ENCODE measurements at places on chromosomes 13 and 19. TPM values are rescaled to one million over a fixed set of nuclear protein-coding genes. Genes with fewer than 3 reads are reported as not detected.

DNA sequence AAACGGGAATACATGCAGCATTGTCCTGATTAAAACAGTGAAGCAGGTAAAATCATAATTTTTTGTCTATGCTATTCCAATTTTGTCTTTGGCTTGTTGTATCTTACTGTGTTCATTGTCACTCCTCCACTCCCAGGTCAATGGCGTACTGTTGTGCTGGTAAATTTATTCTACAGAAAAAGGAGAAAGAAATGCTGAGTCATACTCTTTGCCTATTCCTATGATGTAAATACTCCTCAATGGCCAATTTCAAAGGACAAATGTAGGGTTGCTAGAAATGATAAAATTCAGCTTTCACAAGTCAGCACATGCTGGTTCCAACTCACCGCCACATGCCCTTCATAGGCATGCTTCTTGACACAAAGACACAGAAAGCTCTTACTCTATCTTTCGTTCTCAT is 694.4 kb upstream of the PCDH20 start:
- no peak overlapping the region for H3K27ac ChIP-seq
- H3K36me3 ChIP-seq = no peaks in the 10 kb centered on the region
- no peak overlapping the region for H3K4me3 ChIP-seq
- H3K4me1 ChIP-seq = no peaks in the 10 kb centered on the region

GRCh38 chr13:94087100-94087499 is 392.4 kb downstream of the DCT start:
- no peak for DNase-seq
- H3K4me1 ChIP-seq = no peaks in the 10 kb centered on the region
- H3K27me3 ChIP-seq = no peaks in the 10 kb centered on the region
- no peak overlapping the region for H3K27ac ChIP-seq
- H3K4me3 ChIP-seq = no peak overlapping the region

DNA sequence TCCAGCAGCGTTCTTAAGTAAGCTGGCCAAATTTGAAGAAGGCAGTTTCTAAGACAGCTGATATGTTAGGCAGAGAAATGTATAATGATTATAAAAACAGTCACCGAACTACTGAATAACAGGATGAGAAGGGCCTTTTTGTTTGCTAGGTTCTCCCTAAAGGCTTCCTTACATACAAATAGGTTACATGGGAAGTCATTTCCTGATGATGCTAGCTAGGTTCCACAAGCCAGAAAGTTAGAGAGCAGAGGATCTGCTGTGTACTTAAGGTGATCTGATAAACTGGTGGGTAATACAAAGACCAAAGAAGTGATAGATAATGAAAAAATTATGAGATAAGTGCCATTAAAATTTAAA is 139.7 kb downstream of the VWA8 start:
- H3K4me1 ChIP-seq = no peaks in the 10 kb centered on the region
- H3K27ac ChIP-seq = no peak overlapping the region
- no peaks in the 10 kb centered on the region for H3K27me3 ChIP-seq
- DNase-seq = no peak
- no peaks in the 10 kb centered on the region for H3K36me3 ChIP-seq

Gene ICAM5
- 0.22 TPM for total RNA-seq

GRCh38 chr19:4474514-4475022 is 2.5 kb downstream of the HDGFL2 start:
- H3K27ac ChIP-seq = no peak overlapping the region
- no peak overlapping the region for H3K4me3 ChIP-seq
- H3K36me3 ChIP-seq = peaks cover 6% of the 10 kb centered on the region
- H3K27me3 ChIP-seq = no peaks in the 10 kb centered on the region

Gene LILRB3
- 0.66 TPM for total RNA-seq

GRCh38 chr19:8259142-8259921 is 48.8 kb downstream of the CD320 start:
- H3K4me3 ChIP-seq = no peak overlapping the region
- H3K27ac ChIP-seq = no peak overlapping the region
- no peaks in the 10 kb centered on the region for H3K36me3 ChIP-seq
- DNase-seq = peak; percentile 7
- no peaks in the 10 kb centered on the region for H3K4me1 ChIP-seq

Gene ABCC4
- total RNA-seq = 3.6 TPM

Gene DNAAF3
- 3.2 TPM for total RNA-seq

Gene GRAMD1A
- total RNA-seq = 97.2 TPM

- H3K27ac ChIP-seq = no peak overlapping the region
- no peaks in the 10 kb centered on the region for H3K36me3 ChIP-seq
- no peak for DNase-seq
- no peak overlapping the region for H3K4me3 ChIP-seq
Observed at GRCh38 chr13:90534617-90535370, 812.7 kb upstream of the MIR17HG start.

DNA sequence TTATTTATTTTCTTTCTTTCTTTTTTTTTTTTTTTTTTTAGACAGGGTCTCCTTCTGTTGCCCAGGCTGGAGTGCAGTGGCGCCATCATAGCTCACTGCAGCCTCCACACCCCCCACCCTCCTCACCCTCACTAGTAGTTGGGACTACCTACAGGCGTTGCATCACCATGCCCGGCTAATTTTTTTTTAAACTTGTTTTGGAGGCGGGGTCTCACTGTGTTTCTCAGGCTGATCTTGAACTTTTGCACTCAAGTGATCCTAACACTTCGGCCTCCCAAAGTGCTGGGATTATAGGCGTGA is 33.6 kb downstream of the GJA3 start:
- no peaks in the 10 kb centered on the region for H3K36me3 ChIP-seq
- H3K27ac ChIP-seq = peak overlapping the region; percentile 95
- no peak for DNase-seq
- H3K4me3 ChIP-seq = peak overlapping the region; percentile 65
- no peaks in the 10 kb centered on the region for H3K4me1 ChIP-seq

DNA sequence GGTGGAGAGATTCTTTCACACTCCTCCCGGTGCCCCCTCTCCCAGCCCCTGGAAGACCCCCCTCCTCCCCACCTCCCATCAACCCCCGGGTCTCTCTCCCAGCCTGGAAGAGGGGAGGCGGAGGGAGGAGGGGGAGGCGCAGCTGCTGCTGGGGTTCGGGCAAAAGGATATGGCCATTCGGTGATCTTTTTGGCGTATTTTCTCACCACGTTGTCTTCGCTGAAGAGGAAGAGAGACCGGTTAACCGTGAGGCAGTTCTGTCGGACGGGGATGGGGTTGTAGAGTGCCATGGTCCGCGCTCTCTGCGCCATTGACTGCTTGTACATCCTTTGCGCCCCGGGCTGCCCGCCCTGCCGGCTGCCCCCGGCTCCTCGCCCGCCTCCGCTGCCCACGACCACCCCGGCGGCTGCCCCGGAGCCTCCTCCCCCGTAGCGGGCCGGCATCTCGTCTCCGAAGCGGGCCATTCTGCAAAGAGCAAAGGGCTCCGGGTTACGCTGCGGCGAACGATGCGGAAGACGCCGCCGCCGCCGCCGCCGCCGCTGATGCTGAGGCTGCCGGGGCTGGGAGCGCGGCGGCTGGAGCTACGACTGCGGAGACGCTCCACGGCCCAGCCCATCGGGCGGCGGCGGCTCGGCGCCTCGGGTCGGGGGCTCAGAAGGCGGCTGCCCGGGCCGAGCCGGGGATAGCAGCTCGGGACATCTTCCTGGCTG is 363 bp downstream of the CACNA1A start:
- no peak for DNase-seq
- no peak overlapping the region for H3K27ac ChIP-seq
- H3K4me1 ChIP-seq = no peaks in the 10 kb centered on the region
- H3K36me3 ChIP-seq = no peaks in the 10 kb centered on the region
- H3K27me3 ChIP-seq = no peaks in the 10 kb centered on the region

Gene ZNF470
- 1.9 TPM for total RNA-seq

DNA sequence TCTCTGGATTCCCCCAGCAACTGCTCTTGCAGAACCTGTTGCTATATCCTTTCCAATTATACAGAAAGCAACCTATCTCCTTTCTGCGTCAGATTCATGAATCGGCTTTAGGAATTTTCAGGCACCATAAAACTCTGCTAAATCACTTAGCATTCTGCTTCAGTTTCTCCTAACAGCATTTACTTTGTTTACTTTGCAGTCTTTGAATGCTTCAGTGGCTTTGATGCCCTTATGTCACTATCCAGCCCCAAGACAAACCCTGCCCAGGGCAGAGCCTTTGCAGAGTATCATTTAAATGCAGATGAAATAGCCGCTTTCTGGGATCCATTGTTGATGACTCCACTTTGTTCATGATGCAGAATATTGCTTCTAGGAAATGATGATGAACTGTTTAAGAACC is 43.1 kb downstream of the SLITRK1 start:
- no peaks in the 10 kb centered on the region for H3K4me1 ChIP-seq
- H3K36me3 ChIP-seq = no peaks in the 10 kb centered on the region
- H3K27me3 ChIP-seq = no peaks in the 10 kb centered on the region
- H3K4me3 ChIP-seq = no peak overlapping the region
- DNase-seq = no peak

Gene CDC16
- 28.8 TPM for total RNA-seq

DNA sequence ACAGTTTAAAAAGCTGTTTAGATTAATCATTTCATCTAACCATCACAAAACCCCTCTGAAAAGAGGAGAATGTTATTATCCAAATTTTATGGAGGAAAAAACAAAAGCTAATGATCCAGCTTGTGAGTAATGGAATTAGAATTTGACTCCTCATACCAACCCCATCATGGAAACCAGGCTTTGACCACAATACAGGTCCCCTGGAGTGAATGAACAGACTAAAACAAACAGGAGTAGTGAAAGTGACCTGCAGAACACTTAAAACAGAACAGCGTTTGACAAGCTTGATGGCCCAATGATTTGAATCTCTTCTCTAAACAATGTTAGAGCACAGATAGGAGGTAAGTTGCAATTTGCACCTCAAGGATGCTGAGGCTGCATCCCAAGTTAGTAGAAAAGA is 230.0 kb downstream of the DCT start:
- H3K36me3 ChIP-seq = no peaks in the 10 kb centered on the region
- no peak overlapping the region for H3K27ac ChIP-seq
- no peaks in the 10 kb centered on the region for H3K27me3 ChIP-seq
- no peak for DNase-seq
- no peak overlapping the region for H3K4me3 ChIP-seq

DNA sequence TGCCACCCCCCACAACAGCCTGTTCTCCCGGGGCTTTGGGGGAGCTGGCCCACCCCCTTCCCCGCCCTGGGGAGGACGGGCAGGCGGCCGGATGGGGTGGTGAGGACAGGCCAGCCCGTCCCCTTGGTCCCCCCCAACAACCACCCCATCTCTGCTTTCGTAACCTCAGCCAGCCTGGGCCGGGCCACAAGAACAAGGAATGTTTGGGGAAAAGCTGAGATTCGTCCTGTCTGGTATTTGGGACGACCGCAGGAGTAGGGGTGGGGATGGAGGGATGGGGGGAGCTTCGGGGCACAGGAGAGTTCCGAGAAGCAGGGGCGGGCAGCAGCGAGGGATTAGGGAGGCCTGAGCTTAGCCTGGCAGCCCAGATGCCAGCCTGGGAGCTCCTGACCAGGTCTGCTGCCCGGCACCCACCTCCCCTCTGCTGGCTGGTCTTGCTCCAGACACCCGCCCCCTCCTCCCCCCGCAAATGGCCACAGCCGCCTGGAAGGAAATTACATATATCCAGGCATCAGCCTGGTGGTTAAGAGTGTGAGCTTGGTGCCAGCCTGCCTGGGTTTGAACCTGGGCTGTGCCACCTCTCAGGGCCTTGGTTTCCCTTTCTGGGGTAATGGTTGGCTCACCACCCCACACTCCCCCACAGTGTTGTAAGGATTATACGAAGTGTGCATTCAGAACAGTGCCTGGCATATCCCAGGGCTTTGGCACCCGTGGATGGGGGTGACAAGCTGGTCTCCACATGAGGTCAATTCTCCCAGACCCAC is at the start of gene PODNL1:
Gene PODNL1, minus strand, starts transcription at position 117 of the 764 bp plus-strand sequence. CDS start 236 bp downstream, outside the sequence.
- no peaks in the 10 kb centered on the region for H3K36me3 ChIP-seq
- no peaks in the 10 kb centered on the region for H3K27me3 ChIP-seq

GRCh38 chr13:106630650-106631049 is 62.7 kb upstream of the ARGLU1 start:
- no peak overlapping the region for H3K27ac ChIP-seq
- no peak for DNase-seq
- H3K4me1 ChIP-seq = no peaks in the 10 kb centered on the region
- no peaks in the 10 kb centered on the region for H3K27me3 ChIP-seq
- H3K4me3 ChIP-seq = no peak overlapping the region
- H3K36me3 ChIP-seq = no peaks in the 10 kb centered on the region

Gene CALR3
- not detected for total RNA-seq
